ENCODE measurements at places on chromosomes 4 and X.

DNA sequence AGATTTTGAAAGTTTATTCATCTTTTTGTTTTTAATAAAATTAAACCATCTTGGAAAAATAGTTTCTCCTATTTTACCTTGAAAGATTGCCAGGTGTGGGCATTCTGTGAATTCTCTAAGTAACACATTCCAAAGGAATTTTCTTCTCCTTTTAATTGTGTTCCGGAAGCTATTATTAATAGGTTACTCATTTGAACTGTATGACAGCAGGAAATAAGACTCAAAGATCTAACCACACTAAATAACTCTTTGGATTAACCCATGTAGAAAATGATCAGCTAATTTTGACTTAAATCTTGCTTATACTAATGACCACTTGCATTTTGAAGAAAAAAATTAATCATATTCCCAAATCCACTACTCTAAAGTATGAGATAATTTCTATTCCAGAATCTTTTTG, 17.6 kb upstream of the CCNI start:
- DNase-seq: peak; percentile 45

- no peak for DNase-seq
Observed at GRCh38 chr4:184462724-184463123, 11.6 kb downstream of the IRF2 start.

- DNase-seq: peak; percentile 29
Observed at GRCh38 chr4:84913176-84913575, 53.3 kb downstream of the WDFY3 start.

GRCh38 chr4:40682290-40683101, 52.8 kb upstream of the RBM47 start:
- DNase-seq: no peak

GRCh38 chr4:40322811-40323210, 12.3 kb upstream of the CHRNA9 start:
- peak; percentile 61 for DNase-seq

- no peak for DNase-seq
Observed at GRCh38 chrX:72498782-72499181, 73.9 kb downstream of the HDAC8 start.

DNA sequence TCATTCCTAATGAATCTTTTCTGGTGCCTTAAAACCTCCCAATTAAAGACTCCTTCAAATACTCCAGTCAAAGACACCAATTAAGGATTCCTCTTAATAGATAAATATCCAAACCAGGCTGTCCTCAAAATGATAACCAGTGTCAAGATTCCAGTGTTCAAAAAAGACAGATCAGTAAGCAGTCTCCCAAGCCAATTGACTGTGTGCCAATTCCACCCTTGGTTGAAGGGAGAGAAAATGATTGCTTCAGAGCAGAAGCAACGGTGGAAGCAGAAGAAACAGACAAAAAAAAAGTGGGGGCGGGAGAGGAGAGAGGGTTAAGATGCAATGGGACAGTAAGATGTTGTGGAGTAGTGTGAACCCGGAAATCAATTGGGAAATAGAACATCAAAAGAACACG, 216.0 kb upstream of the FTHL17 start:
- no peak for DNase-seq

DNA sequence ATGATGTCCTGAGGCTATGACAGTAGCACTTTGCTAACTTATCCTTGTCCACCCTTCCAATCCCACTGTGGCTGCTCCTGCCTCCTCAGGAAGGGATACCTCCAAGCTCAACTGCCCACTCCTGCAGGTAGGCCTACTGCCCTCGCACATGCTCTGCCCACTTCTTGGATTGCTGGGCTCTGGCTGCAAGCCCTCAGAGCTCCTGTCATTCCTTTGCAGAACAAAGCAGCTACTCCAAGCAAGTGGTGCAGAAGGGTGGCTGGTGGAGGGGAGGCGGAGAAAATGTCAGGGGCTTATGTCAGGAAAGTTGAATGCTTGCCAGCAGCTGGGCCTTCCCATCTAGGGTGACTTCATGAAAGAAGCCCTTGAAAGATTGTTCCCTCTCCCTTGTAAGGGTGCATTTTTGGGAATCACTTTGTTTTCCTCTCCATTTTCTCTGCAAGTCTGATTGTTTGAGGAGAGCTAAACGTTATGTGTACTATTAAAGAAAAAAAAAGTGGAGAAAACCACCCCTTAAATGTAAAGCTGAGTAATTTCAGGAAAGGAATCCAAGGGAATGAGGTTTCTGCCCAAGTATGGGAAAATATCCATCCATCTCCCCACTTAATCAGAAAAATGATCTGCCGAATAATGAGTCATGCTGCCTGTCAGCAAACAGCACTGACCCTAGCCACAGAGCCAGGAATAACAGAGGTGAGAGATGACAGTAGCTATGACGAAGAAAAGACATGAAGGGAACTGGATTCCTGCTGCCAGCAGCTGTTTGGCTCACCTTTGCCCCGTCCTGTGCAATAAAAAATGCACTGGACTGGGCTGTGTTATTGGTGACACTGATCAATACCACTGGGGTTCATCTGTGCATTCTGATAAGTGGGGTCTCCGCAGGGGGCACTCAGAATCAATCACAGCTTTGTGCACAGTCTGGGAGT, 102.0 kb downstream of the RTL5 start:
- peak; percentile 65 for DNase-seq

- DNase-seq: peak; percentile 54
Observed at GRCh38 chr4:7646384-7647061, 211.8 kb upstream of the PSAPL1 start.

DNA sequence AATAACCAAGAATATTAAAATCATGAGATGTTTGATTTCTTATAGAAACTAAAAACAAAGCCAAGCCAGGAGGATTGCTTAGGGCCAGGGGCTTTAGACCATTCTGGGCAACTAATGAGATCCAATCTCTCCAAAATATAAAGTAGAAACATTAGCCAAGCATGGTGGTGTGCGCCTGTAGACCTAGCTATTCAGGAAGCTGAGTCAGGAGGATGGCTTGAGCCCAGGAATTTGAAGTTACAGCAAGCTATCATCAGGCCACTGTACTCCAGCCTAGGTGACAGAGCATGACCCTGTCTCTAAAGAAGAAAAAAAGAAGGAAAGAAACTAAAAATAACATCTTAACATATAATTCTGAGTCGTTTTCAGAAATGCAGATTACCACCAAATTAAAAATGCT, 96.7 kb downstream of the NAF1 start:
- no peak for DNase-seq

DNA sequence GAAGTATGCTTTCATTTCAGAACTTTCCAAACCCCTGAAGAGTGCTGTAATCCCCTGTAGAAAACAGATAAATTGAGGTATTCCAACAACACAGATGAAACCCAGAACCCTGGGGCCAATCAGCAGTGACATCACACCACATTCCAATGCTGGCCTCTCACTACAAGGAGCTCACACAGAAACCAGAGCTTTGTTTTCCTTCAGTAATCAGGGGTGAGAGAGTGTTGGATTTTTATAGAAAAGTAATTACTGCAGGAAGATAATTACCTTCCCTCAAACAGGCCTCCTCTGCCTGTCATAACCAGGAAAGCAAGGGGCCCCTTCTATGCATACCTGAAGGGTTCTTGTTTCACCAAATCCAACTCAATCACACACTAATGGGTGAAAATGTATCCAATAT, 246.2 kb downstream of the SCFD2 start:
- DNase-seq: peak; percentile 77

DNA sequence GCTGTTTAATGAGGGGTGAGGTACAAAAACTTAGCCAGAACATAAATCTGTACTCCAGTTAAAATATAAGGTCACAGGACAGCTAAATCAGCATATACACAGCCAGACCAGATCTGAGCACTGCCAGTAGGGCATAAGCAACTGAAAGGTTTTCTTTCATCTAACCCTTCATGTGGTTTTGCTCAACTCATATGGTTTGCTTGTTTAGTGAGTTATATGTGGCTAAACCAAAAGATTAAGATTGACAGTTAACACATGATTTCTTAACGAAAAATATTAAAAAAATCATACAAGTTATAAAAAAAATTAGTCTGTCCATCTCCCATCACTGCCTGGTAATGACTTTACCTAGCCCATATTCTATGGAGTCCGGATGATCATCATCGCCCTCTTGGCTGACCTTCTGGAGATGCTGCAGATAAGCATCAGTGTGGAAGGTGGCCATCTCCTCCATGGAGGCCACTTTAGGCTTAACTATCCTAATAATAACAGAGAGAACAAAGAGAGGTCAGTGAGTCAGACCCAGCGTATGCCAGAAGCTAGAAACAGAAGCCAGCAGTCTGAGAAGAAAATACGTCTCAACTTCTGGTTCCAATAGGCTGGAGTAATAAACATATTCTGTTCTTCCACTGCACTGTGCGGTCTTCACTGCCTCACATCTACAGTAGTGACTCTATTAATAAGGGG, 4.1 kb downstream of the HDAC8 start:
- DNase-seq: no peak

GRCh38 chr4:128653527-128654444, 155.7 kb upstream of the JADE1 start:
- DNase-seq: peak; percentile 46

DNA sequence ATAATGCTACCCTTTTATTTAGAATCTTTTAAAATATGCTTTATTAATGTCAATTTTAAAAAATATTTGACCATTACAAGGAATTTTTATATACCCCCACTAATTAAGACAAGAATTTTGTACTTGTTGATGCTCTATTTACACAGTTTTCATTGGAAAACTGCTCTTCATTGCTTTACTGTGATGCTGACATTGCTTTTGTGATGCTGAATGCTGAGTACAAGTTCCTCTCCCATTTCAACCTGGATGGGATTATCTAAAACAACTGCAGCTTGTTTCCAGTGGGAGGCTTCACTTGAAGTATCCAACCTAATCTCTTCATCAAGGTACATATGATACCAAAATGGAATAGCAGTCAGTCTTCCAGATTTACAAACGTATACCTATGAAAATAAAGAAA, 21.2 kb downstream of the TMEM184C start:
- no peak for DNase-seq

- peak; percentile 37 for DNase-seq
Observed at GRCh38 chrX:37348231-37348970, 763 bp upstream of the PRRG1 start.

- DNase-seq: no peak
Observed at GRCh38 chr4:40281099-40281498, 54.0 kb upstream of the CHRNA9 start.

DNA sequence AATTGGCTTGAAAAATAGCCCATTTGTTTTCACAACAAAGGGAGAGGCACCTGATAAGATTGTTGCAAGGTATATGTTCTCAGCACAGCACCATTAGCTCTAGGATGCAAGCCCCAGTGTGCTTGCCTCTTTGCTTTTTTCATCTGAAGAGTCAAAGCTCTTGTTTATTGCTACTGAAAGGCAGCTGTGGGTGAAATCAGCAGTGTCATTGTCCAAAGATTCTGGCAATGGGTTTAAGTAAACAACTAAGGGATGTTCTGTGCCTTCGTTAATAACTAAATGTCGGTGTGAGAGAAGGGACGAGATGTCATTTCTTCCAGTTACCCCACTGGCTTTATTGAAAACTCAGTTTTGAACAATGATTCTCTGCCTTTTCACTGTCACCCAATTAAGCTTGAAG, 567.7 kb downstream of the KCNIP4 start:
- no peak for DNase-seq

DNA sequence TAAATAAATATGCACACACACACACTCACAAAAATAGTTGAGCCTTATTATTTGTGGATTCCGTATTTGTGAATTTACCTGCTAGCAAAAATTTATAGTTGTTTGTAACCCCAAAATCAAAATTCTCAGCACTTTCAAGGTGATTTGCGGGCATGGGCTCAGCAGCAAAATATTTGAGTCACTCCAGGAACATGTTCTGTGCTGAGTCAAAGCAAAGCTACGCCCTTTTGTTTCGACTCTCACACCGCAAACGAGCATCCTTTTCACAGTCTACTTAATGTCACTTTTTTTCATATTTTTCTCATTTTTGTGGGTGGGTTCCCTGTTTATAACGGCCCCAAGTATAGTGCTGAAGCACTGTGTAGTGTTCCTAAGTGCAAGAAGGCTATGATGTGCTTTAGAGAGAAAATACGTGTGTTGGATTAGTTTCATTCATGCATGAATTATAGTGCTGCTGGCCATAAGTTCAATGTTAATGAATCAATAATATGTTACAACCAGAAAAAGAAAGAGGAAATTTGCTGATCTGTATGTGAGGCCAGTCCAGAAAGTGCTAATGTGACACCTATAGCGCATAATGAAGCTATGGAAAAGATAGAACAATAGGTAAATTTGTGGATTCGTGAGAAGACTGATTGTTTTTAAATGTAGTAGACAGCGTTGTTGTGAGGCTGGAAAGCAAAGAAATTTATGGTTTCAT, 723.2 kb upstream of the AGA start:
- DNase-seq: no peak

DNA sequence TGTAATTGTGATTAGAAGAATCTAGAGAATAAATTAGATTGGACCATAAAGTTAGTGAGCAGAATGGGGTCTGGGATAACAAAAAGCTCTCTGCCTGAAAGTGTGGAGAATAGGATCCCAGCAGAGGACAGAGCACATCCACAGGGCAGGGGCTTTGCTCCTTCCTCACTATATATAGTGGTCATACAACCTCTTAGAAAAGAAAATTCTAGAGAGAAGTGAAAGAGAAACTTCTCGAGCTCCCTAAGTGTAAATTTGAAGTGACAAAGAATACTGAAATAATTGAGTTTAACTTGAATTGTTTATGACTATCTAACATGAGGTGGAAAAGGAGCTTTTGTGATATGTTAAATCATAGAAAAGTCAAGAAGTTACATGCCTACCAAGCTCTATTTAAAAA, 14.9 kb downstream of the ADAM29 start:
- DNase-seq: no peak

- peak; percentile 60 for DNase-seq
Observed at GRCh38 chrX:154804957-154805695, at the start of gene MPP1. Gene MPP1 (minus strand): TSS chrX:154805485. CDS start chrX:154805373, 112 bp downstream.

- no peak for DNase-seq
Observed at GRCh38 chr4:123319639-123320038, 77.0 kb upstream of the SPRY1 start.

GRCh38 chr4:104772849-104773248, 278.2 kb upstream of the CXXC4 start:
- DNase-seq: no peak

DNA sequence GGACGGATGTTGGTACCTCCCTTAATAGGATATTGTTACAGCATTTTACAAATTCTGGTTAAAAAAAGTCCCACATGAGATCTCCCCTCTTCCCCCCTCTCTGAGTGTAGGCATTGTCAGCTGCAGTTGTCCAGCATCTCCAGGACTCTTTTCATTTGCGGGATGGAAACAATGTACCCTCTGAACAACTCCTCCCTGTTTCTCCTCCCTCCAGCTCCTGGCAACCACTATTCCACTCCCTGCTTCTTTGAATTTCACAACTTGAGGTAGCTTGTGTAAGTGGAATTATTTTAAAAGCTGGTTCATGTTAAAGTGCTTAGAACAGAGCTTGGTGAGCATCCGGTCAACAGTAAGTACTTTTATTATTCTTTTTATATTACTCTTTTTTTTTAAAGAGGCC, 69.8 kb downstream of the TBL1X start:
- peak; percentile 73 for DNase-seq

Measured in AG10803 (cell line).